ENCODE measurements at places on chromosomes 16 and 17.

- no peak for DNase-seq
These were observed 180.8 kb downstream of the SPECC1 start for GRCh38 chr17:20189979-20190378.

DNA sequence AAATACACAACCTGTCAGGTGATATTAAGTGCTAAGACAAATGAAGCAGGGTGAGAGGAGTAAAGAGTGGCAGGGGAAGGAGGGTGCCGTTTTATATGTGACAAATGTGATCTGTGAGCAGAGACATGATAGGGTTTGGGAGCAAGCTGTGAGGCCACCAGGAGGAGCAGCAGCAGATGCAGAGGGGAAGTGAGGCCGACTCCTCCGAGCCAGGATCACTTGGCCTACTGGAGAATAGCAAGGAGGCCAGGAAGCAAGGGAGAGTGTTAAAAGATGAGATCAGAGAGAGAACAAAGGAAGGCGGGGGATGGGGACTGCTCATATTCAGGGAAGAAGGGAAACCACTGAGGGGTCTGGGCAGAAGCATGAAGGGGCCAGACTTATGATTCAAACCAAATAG is 129.4 kb downstream of the TANGO6 start:
- DNase-seq = no peak

GRCh38 chr17:78272181-78272913 is 40.9 kb downstream of the TMEM235 start:
- no peak for DNase-seq

- no peak for DNase-seq
These were observed 237.5 kb upstream of the PMFBP1 start for GRCh38 chr16:72409423-72409822.

DNA sequence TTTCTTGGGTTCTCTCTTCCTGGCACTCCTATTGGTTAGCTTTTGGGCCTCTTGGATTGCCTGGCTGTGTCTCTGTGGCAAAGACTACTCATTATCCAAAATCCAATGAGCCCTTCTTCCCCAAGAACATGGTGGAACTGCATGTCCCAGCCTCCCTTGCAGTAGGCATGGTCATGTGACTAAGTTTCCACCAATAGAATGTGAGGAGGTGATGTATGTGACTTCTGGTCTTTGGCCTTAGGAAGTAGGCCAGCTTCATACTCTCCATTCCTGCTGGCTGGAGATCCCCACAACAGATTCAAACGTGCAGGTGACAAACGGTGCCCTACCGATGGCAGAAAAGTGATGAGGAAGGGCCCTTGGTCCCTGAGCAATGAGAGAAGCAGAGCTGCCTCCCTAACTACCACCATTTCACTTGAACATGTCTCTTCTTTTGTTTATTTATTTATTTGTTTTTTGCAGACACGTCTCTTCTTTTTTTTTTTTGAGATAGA is 17.3 kb upstream of the SPN start:
- DNase-seq = no peak

DNA sequence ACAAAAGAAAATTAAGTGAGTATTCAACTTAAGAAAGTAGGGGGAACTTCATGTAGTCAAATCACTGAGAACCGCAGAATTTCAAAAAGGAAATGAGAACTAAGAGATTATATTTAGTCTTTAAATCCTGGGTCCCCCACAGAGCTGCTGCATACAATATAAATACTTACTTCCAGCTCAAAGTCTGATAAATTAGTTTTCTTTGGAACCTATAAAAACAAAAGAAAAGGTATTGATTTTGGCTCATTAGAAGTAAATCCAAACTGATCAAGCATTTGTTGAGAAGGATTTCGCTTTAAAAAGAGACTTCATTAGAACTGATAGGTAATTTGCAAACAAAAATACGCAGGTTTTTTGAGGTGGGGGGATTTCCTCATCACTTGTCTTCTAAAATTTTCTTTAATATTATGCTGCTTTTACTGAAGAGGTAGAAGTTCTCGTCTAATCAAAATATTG is 21.9 kb downstream of the PARN start:
- no peak for DNase-seq

DNA sequence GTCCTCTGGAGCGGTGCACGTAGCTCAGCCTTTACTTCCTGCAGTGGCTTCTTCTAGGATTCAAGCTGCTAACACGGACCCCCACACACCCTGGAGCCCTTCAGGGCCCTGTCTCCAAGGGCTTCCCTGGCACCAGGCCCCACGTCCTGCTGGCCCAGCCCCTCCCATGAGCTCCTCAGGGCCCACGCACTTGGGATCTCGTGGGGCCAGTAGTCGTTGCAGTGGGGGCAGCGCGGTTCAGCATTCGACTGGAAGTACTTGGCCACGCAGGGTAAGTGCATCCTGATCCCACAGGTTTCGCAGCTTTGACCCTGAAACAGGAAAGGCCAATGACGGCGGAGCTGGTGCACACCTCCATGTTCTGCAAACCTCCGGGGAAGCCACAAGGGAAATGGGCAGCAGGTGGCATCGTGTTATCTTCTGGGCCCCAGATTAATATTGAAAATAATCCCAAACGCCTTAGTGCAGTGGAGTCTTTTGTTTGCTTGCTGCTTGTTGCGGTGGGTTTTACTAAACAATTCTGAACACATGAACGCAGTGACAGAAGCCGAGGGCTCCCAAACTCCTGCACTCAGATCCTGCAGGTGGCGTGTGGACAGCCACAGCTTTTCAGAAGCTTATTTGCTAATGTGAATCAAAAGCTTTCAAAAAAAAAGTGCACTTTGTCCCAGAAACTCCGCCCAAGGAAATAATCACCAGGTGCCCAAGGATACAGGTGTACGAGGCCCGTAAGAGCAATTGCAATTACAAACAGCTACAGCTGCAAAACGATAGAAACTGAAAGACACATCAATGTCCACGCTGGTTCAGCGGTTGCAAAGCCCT is 22.4 kb downstream of the KDM8 start:
- DNase-seq = no peak

DNA sequence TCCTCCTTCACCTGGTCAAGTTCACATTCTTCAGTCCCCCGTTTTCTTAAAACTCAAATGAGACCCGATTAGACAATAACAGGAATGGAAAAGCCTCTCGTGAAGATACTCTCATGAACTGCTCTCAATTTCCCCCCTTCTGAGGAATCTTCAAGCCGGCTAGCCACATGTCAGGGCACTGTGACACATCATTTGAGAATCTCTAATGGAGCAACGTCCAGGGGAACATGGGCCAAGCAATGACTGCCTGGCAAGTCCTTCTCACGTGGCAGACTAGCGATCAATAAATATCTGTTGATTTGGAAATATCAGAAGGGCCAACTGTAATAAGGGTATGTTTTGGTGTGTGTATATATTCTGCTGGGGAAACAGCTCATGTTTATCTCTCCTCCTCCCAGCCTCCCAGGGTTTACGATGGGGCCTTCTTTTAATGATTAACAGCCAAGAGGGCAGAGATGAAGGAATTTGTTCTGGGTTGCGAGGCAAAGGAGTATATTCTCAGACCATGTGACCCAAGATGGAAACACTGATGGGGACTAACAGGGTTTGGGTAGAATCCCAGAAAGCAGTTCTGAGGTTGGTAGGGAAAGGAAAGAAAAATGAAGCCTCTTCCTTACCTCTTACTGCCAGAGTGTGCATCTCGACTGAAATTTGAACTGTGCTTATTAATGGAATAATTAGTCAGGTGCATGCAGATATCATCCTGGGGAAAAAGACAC is 21.4 kb downstream of the TTLL6 start:
- no peak for DNase-seq

- no peak for DNase-seq
These were observed 207.6 kb downstream of the CEP112 start for GRCh38 chr17:65984299-65984698.

DNA sequence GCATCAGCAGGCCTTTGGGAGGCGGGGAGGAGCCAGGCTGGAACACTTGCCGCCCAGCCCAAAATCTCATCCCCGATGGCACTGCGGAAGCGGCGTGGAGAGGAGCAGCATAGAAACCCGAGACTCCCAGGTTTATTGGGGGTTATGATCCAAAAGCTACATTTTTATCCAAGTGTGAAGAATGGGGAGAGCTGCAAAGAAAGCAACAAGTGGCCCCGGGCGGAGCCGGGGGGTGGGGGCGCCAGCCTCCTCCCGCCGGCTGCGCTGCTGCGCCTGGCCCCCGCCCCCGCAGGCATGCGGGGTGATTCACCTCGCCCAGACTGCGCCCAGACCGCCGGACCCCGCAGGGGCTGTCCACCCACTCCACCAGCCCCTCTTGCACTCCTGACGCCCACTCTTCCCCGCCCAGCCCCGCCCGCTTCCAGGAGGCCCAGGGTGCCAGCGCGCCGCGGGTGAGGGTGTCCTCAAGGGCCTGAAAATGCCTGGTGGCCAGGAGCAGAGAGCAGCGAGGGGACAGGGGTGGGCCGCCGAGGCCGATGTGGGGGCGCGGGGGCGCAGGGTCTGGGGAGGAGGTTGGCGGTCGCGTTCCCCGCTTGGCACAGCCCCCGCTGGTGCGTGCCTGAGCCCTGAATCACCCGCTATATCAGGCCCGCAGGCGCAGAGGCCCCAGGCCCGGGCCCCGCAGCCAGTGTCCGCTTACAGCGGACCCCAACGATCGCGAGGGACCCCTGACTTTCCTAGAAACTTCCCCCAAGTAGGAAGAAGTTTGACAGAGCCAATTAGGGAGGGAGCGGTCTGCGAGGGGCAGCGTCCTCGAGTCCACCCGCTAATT is 1.3 kb downstream of the CAVIN1 start:
- no peak for DNase-seq

DNA sequence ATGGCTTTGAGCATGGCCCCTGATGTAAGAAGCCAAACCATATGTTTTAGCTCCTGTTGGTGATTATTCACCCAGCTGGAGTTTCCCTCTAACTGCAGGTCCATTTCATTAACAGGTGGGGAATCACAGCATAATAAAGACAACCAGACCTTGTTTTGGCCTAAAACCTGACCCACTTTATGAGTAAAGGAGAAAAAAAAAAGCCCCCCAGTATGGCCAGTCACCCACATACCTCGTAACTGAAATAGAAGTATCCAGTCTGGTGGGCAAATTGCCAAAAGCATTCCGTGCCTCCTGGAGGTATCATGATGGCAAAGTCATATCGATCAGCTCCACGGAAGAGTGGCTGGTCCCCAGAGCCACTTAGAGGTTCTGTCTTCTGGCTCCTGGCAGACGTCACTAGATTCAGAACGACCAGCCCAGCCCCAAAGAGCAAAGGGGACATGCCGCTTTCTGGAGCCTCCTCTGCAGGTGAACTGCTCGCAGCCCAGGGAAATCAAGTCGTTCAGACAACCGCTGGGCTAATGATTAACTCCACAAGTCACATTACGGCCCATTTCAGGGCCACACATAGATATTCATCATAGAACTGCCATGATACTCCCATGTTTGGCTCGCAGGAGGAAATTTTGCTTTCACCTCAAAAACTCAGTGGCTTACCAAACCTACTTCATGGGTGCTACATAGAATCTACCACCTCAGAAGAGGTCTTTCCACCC is at the start of gene TMED6:
TSS of gene TMED6 (minus strand) at position 478 of the 719 bp plus-strand sequence. CDS start at position 445, 33 bp downstream.
- no peak for DNase-seq

GRCh38 chr16:19875900-19876299 is 8.7 kb downstream of the GPRC5B start:
- no peak for DNase-seq

- no peak for DNase-seq
These were observed 48.7 kb upstream of the FOXJ1 start for GRCh38 chr17:76189741-76190140.

DNA sequence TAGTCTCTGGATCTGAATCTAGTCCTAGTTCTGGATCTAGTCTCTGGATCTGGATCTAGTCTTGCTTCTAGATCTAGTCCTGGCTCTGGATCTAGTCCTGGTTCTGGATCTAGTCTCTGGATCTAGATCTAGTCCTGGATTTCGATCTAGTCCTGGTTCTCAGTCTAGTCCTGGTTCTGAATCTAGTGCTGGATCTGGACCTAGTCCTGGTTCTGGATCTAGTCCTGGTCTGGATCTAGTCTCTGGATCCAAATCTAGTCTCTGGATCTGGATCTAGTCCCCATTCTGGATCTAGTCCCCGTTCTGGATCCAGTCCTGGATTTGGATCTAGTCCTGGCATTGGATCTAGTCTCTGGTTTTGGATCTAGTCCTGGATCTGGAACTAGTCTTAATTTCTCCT is 29.9 kb upstream of the VAT1L start:
- DNase-seq = no peak

- no peak for DNase-seq
These were observed 729.7 kb upstream of the GOT2 start for GRCh38 chr16:59463776-59464175.

DNA sequence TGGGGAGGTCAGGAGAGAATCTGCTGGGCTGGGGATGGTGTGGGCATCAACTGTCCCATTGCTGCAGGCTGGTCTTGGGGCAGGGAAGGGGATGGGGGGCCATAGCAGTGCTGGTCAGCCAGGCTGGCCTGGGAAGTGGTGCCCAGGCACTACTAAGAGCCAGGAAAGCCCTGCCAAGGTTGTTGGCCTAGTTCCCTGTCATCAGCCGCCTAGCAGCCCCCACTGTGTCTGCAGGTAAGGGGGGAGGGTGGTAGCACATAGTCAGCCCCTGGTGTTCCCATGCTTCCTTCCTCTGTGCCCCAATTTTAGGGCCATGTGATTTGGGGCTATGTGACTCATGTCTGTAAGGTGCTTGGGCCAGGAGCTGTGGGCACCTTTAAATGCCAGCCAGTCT is 17.8 kb downstream of the GJD3 start:
- DNase-seq = no peak

- DNase-seq = no peak
These were observed 2.6 kb upstream of the KRT35 start for GRCh38 chr17:41483531-41483930.

DNA sequence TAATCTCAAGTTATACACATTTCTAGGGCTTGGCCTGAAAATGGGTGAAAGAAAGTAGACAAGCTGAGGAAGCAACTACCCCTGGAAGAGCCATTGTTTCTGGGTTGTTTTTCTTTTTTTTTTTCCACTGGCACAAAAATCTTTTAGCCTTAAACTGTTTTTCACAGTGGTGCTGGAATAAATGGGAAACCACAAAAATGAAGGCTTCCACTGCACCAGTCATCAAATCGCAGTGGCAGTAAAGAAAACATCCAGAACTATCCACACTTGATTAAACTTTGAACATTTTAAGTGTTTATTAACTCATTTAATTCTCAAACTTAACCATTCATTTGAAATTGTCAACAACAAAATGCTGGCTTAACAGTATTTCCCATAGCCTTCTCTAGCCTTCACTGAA is 14.3 kb downstream of the CMTM4 start:
- DNase-seq = no peak

GRCh38 chr16:50121721-50122445 is 31.2 kb upstream of the TENT4B start:
- peak; percentile 7 for DNase-seq

GRCh38 chr17:46166692-46167249 is 26.5 kb downstream of the KANSL1 start:
- no peak for DNase-seq

- no peak for DNase-seq
These were observed 43.4 kb downstream of the OSBPL7 start for GRCh38 chr17:47778184-47778635.

DNA sequence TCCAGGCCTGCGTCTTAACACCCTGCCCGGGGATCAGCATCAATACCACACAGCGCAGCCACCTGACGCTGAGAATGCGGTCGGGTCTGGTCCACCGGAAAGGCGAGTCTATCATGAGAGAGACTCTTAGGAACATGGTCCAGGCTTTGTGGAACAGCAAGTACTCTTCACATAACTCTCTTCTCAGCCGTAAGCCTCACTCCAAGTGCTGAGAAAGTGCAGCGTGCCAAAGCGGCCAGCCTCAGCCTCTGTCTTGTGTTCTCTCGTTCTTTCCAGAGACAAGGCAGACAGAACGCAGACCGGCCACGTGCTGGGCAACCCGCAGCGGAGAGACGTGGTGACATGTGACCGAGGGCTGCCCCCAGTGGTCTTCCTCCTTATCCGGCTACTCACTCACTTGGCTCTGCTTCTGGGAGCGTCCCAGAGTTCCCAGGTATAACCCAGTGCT is 34.4 kb upstream of the ENDOV start:
- no peak for DNase-seq

GRCh38 chr17:56661906-56662305 is 68.4 kb downstream of the NOG start:
- DNase-seq = no peak

All from NCI-H2029 treated with DMSO at 0.1 percent for 48 hours (cell line).